Frontal cortex (tissue), 4 donors: ENCODE measurements at places on chromosomes 6 and 20. TPM values are rescaled to one million over a fixed set of nuclear protein-coding genes. Genes with fewer than 3 reads are reported as not detected.

Gene ARMC2
- 16.3 TPM for total RNA-seq

Gene AURKA
- 6.5 TPM for total RNA-seq

Gene POM121L2
- not detected for total RNA-seq

Gene CBLN4
- 7.7 TPM for total RNA-seq

Gene ZNF831
- total RNA-seq = under 0.01 TPM

Gene CTAGE9
- not detected for total RNA-seq

Gene PDE10A
- 126 TPM for total RNA-seq

Gene CAGE1
- not detected for total RNA-seq

Gene CITED2
- total RNA-seq = 36.3 TPM
